SW480 (cell line): ENCODE measurements at places on chromosomes 13 and 19.

DNA sequence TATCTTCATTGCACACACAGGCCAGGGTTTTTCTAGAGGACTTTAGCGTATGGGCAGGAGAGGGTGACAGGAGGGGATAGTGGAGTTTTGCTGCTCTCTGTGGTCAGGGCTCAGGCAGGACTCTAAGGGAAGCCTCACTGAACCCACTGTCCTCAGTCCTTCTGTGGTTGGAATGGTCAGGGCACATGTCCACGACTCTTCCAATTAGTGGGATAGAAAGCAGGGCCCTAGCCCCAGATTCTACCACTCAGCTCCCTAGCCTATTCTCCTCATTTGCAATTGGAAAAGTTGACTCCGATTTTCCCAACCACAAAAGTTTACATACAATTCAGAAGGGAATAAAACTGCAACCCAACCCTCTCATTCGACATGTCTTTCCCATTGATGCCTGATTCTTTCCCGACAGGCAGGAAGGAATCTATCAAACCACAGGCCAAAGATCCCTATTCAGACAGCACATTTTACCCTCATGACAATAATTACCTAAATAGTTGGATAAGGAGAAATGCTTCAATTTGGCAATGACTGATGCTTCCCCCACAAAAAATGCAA lies 38.2 kb downstream of the TGDS start:
- DNase-seq = no peak

DNA sequence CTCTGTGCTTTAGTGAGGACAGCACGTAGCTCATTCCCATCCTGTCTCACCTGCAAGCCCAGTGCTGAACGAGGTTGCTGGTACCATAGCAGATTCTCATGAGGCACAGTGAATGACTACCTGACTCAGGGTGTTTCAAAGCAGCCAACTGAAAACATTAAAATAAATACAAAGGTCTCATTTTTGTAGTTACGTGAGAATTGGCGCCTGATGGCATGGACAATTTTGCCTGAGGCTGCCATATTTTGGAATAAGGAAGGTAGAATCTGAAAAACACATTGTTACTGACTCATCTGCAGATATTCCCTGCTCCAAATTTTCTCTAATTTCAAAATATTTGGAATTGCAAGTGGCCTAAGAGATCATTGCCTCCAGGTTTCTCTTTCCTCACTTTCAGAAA lies 429.7 kb downstream of the FGF14 start:
- DNase-seq = no peak

DNA sequence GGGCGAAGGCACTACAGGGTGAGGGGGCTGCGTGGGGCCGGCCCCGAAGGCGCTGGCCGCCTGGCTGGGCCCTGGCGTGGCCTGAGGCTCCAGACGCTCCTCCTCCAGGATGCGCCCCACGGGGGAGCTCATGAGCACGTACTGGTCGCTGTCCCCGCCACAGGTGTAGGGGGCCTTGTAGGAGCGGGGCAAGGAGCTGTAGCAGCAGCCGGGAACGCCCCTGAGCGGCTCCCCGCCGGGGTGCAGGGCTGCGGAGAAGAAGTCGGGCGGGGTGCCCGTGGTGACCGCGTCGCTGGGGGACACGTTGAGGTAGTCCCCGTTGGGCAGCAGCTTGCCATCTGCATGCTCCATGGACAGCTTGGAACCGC lies 3.0 kb downstream of the IRS2 start:
- no peak for DNase-seq

- DNase-seq = no peak
Measured at GRCh38 chr13:44373601-44374347, at the start of gene SERP2. Gene SERP2, plus strand, starts transcription at chr13:44373824. Its CDS starts 202 bp downstream, at chr13:44374026.

DNA sequence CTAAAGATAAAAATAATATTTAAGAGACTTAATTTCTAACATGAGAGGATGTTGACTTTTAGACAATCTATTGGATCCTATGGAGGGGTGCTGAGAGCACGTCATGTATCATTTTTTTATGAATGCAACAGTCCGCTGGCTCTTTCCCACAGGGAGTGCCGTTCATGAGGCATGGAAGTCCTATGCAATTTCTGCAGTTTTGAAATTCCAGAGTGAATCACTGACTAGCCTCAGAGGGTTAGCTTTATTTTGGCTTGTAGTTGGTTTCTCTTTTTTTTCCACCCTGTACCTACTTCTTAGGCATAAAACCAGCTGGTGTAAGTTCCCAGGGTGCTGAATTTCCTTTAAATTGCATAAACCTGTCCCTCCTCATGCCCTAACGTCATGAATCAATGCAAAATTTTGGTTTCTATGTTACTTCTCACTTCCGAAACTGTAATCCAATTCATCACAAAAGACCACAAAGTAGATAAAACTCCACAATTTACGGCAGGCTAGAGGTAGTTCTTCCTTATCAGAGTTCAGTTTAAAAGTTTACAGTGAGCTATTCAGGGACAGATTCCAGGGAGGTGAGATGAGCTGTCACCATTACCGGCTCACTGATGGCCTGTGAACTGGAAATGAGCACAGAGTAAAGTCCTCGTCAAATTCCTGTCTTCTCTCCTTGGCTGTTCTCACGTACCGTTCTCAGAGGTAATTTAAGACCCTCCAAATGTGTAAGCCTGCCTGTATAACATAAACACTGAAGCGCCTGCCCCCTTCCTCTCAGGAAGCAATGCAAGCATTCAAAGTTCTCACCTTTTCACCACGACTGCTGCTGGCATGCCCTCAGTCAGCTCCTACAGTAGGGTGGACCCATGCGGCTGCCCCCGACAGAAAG lies 216.6 kb upstream of the SLC10A2 start:
- DNase-seq = peak; percentile 48

- DNase-seq = no peak
Measured at GRCh38 chr19:989381-990081, 5.4 kb downstream of the WDR18 start.

DNA sequence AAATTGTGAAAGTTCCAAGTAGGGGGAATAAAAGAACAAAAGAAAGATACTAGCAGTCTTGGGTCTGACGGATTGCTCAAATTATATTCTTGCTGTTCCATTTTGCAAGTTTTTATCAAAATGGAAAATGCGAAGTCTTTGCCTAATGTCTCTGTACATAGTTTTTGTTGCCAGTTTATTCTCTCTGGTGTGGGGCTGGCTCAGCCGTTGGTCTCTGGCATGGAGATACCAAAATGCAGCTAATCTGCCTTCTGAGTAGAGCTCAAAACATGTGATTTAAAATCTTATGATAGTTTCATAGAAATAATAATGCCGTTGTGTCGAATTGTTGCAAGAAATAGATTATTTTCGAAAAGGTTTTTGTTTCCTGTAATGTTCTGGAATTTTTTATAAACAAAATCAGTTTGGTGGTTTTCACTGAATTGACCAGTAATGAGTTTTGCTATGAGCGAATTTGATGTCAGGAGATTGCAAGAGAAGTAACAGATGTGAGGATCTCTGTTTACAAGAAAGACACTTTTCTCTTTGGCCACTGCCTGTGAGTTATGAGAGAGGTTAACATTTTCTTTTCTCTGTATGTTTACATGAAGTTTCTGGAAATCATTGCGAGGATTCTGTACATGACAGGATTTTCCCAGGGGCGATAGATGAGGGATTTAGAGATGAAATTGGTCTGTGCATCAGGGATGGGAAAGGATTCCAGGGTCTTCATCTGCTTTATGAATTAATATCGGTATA lies 147.0 kb downstream of the DCT start:
- DNase-seq = no peak

- DNase-seq = no peak
Measured at GRCh38 chr19:2434267-2434666, 6.9 kb upstream of the TIMM13 start.

DNA sequence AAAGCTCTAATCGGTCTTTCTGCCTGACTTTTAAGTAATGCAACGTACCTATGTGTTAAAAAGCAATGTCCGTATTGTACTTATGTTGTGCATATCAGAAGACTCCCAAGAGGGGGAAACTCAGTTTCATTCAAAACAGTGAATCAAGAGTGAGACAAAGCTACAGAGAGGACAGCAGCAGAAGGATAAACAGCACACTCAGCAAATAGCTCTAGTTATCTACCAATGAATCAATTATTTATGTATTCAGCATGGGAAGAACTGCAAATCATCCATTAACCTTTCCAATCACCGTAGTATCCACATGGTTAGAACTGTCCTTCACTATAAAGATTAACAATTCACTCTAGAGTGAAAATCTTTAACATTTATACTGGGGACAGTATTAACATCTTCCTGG lies 36.7 kb upstream of the SOHLH2 start:
- no peak for DNase-seq

- peak; percentile 58 for DNase-seq
Measured at GRCh38 chr19:33472691-33473652, 48.6 kb downstream of the PEPD start.

GRCh38 chr19:41892173-41892902 lies 9.4 kb downstream of the ARHGEF1 start:
- no peak for DNase-seq

- DNase-seq = no peak
Measured at GRCh38 chr13:100738176-100738855, 63.7 kb upstream of the TMTC4 start.

GRCh38 chr13:31385540-31385939 lies 185.8 kb downstream of the B3GLCT start:
- DNase-seq = peak; percentile 18

DNA sequence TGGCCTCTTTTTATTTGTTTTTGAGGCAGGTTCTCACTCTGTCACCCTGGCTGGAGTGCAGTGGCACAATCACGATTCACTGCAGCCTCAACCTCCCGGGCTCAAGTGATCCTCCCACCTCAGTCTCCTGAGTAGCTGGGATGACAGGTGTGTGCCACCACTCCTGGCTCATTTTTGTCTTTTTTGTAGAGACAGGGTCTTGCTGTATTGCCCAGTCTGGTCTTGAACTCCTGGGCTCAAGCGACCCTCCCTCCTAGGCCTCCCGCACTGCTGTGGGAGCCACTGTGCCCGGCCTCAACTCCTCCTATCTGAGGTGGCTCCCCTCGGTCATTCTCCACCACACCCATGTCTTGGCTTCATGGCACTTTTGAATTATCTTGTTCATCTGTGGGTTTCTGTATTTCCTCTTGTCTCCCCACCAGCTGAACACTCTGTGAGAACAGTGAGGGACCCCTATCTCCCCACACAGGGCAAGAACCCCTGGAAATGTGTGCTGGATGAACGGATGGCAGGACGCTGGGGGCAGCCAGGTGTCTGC lies 7.9 kb downstream of the CKM start:
- no peak for DNase-seq

GRCh38 chr13:39498471-39499114 lies 104.4 kb downstream of the LHFPL6 start:
- no peak for DNase-seq

GRCh38 chr13:47455626-47456025 lies 545.4 kb downstream of the SUCLA2 start:
- peak; percentile 14 for DNase-seq

DNA sequence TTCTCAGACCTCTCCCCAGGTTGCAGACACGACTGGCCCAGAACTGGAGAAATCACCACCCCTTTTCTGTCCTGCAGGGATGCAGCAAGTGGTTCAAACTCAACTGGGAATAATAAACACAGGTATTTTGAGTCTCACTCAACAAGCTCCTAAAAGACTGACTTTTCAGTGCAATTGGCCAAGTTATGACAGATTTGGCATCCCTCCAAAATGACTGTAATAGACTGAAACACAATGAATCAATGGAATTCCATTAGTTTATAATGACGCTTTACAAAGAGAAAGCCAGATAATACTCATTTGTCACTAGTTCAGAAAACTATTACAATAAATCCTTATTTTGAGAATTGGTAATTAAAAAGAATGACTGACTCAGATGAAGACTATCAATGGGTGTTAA lies 38.1 kb downstream of the MIPEP start:
- DNase-seq = no peak

- no peak for DNase-seq
Measured at GRCh38 chr13:113293686-113294085, 3.4 kb upstream of the LAMP1 start.

DNA sequence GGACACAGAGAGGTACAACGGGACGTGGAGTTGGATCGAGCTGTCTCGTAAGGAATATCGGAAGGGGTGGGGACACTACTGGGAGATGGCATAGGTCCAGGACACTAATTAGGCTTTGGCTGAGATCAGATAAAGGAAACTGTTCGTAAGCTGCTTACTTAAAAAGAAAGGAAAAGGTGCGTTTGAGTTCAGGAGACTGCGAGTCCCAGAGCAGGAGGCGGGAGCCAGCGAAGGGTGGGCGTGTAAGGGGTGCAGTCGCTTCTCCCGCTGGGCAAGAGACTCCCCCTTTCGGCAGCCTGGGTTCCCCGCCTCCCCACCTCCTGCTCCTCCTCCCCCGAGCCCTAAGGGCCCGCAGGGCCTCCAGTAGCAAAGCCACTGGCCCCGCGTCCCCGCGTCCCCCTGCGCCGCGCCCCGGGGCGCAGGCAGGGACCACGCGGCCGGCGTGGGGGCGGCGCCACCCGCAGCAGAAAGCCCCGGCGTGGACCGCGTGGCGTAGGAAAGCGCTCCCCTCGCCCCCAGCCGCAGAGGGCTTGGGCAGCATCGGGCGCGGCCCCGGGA lies 547 bp downstream of the ABCC4 start:
- peak; percentile 47 for DNase-seq

- DNase-seq = no peak
Measured at GRCh38 chr19:18014197-18014596, 6.2 kb downstream of the ARRDC2 start.

DNA sequence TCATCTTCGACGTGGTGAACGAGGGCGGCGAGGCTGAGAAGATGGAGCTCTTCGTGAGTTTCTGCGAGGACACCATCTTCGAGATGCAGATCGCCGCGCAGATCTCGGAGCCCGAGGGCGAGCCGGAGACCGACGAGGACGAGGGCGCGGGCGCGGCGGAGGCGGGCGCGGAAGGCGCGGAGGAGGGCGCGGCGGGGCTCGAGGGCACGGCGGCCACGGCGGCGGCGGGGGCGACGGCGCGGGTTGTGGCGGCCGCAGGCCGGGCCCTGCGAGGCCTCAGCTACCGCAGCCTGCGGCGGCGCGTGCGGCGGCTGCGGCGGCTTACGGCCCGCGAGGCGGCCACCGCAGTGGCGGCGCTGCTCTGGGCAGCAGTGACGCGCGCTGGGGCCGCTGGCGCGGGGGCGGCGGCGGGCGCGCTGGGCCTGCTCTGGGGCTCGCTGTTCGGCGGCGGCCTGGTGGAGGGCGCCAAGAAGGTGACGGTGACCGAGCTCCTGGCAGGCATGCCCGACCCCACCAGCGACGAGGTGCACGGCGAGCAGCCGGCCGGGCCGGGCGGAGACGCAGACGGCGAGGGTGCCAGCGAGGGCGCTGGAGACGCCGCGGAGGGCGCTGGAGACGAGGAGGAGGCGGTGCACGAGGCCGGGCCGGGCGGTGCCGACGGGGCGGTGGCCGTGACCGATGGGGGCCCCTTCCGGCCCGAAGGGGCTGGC lies 52.6 kb downstream of the MAP4K1 start:
- no peak for DNase-seq

DNA sequence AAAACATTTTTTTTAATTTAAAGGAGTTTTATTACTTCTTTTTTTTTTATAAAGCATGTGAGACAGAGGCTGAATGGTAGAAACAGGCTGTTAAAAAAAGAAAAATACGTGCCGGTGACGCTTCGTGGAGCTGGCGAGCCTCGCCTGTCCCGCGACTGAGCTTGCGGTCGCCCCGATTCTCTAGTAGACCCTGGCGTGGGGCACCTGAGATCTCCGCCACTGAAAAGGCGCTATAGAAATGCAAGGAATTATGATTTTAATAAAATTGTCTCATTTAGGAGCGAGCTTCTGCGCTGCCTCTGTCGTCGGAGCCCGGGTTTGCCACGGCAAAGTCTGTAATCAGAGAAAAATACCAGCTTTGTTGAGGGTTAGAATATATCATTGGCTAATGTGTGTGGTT lies 18.4 kb downstream of the NFIX start:
- DNase-seq = no peak
